ENCODE measurements at places on chromosomes 6 and 20.

GRCh38 chr6:140253096-140253495, 878.6 kb upstream of the CITED2 start:
- DNase-seq = no peak

DNA sequence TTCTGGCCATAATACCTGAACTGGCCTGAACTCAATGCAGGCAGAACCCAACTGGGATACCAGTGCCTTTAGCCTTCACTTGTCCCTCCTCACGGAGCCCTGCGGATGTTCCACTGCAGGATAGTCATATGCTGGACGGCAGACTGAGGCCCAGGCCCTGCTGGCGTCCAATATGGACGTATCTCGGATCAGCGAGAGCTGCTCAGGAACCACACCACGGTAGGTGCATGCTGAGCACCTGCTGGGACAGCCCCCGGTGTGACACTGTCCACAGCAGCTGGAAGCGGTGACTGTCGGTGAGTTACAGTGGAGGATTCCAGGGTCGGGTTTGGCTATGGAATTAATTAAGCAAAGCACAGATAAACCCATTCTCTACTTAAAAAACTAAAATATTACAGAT, 48.7 kb downstream of the PSMG4 start:
- DNase-seq = no peak

- no peak for DNase-seq
These were observed 10.5 kb downstream of the SIRPA start for GRCh38 chr20:1905693-1906092.

GRCh38 chr20:33311996-33312395, 29.0 kb downstream of the BPIFB1 start:
- DNase-seq = no peak

DNA sequence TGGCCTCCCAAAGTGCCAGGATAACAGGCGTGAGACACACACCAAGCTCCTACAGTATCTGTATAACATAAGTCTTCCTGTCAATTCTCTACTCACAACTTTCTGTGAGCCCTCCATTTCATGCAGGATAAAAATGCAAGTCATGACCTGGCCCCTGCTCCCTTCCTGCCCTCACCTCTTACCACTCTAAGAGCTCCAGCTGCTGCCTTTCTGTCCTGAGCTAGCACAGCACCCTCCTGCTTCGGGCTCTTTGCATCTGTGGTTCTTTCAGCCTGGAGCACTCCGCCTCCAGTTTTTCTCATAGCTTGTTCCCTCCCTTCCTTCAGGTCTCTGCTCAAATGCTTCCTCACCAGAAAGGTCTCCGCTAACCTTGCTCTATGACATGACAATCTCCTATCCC, 23.7 kb upstream of the TRPC4AP start:
- no peak for DNase-seq

DNA sequence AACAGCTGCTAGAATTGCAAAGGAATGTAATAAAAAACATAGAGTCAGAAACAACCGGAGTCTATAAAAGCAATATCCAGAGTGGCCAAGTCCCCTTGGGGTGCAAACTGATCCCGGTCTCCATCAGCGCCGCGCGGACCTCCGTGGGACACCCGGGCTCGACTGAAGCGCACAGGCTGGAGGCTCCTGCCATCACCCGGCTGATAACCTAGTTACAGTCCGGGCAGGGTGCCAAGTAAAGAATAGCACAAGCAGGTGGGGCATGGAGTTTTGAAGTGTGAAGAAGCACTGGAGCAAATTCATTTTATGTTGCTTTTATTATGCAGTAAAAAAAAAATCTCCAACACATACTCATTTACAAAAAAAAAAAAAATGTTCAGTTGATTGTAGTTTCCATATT, 205.1 kb upstream of the GMDS start:
- DNase-seq = no peak

GRCh38 chr20:58059260-58059544, 169.3 kb downstream of the ANKRD60 start:
- DNase-seq = no peak

DNA sequence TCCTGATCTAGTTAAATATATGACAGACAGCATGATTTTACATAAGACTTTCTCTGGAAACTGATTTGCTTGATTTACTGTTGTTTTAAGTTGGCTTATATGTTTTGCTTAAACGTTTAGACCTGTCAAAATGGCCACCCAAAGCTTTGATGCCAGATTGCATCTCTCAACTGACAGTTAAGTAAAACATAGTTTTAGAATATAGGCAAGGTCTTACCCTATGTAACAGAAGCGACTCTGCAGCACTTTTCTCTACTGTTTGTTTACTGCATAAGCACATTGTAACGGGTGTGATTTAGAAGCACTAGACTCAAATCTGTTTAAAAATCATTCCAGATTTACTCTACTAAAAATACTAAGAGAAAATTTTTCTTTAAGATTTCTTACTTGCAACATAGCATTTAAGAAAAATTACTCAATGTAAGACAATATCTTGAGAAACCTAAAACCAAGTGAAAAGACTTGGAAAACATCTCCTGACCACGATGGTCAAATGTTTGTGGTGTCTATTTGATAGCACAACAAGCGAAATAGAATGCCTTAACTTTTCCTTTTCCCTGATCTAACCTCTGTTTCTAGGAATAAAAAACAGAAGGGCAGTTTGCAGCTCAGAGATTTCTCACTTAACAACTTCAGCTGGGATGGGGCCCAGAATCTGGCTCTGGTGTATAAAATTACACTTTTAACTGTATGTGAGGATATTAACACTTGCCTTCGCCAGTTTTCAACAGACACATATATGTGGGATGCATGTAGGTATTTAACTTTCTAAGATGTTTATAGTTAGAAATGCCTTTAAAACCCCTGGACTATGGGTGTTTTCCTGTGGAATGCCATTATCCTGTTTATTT, 47.4 kb downstream of the AIG1 start:
- DNase-seq = no peak

DNA sequence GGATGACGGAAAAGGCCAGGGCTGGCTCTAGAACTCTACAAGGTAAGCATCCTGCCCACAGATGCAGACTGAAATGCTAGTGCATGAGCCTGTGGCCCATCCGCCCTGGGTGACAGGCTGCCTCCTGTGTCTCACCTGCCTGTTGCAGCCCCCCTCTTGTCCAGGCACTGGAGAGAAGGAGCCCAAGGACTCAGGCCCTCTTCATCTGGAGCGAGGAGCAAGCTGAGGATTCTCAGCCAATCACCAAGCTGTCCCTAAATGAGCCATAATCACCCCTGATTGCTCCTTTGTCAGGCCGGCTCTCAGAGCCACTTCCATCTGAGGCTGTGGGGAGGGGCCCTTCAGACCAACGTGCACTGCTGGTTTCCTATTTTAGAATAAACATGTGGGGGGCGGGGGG, 10.0 kb upstream of the SLC32A1 start:
- no peak for DNase-seq

All from CMK (cell line).